ENCODE measurements at places on chromosomes 7 and 10. TPM values are rescaled to one million over a fixed set of nuclear protein-coding genes. Genes with fewer than 3 reads are reported as not detected.

The GCK gene
- total RNA-seq, result 0.34 TPM

The NEUROD6 gene
- total RNA-seq, result not detected

The HSPB1 gene
- 91.9 TPM for total RNA-seq

The ZNF107 gene
- 0.34 TPM for total RNA-seq

The CPN1 gene
- not detected for total RNA-seq

The FLNC gene
- 1.0 TPM for total RNA-seq

The DENND2A gene
- not detected for total RNA-seq

The TMEM254 gene
- 13.0 TPM for total RNA-seq

The SPDYE9 gene
- not detected for total RNA-seq

The NEBL gene
- total RNA-seq, result 38.3 TPM

The ARHGEF5 gene
- total RNA-seq, result 24.9 TPM

The HOXA6 gene
- total RNA-seq, result not detected

The ST8SIA6 gene
- 0.85 TPM for total RNA-seq

The AGR2 gene
- total RNA-seq, result 11.5 TPM

The MRPL32 gene
- 58.8 TPM for total RNA-seq

The CALHM3 gene
- total RNA-seq, result not detected

The HECW1 gene
- not detected for total RNA-seq

The HSPA12A gene
- 9.1 TPM for total RNA-seq

The EVX1 gene
- total RNA-seq, result not detected

The FXYD4 gene
- not detected for total RNA-seq

The COL13A1 gene
- under 0.01 TPM for total RNA-seq

The PTPN20 gene
- total RNA-seq, result 3.4 TPM

The ADAM12 gene
- total RNA-seq, result 0.28 TPM

The TSPAN15 gene
- 4.4 TPM for total RNA-seq

The MACROH2A2 gene
- 16.9 TPM for total RNA-seq

The PI4K2A gene
- 51.8 TPM for total RNA-seq

The VWC2 gene
- not detected for total RNA-seq

The GPR15LG gene
- 1.2 TPM for total RNA-seq

The FGFBP3 gene
- total RNA-seq, result 0.34 TPM

The TSPAN13 gene
- 41.0 TPM for total RNA-seq

The SPDYE2 gene
- not detected for total RNA-seq

The LRRC4 gene
- 1.4 TPM for total RNA-seq

The SORCS1 gene
- not detected for total RNA-seq

The PIP gene
- total RNA-seq, result not detected

The PKD1L1 gene
- under 0.01 TPM for total RNA-seq

The GALNT17 gene
- not detected for total RNA-seq

The SFTPA2 gene
- total RNA-seq, result not detected

The C10orf67 gene
- under 0.01 TPM for total RNA-seq

The TDRD1 gene
- not detected for total RNA-seq

The GPR37 gene
- total RNA-seq, result 2.9 TPM

The PTN gene
- total RNA-seq, result 0.07 TPM

The ARMH3 gene
- total RNA-seq, result 17.8 TPM

The TWIST1 gene
- total RNA-seq, result not detected

The LIPN gene
- 5.8 TPM for total RNA-seq

The OR2A5 gene
- not detected for total RNA-seq

The CDNF gene
- total RNA-seq, result 1.2 TPM

The OLAH gene
- total RNA-seq, result 15.0 TPM

The TBX20 gene
- total RNA-seq, result under 0.01 TPM

All from nasal cavity respiratory epithelium epithelial cell of viscerocranial mucosa (primary cell).